ENCODE measurements at places on chromosomes 7 and 10.

GRCh38 chr7:77367976-77368375 lies 48.2 kb downstream of the GSAP start:
- no peak for DNase-seq

GRCh38 chr7:36788825-36789470 lies 64.7 kb upstream of the AOAH start:
- no peak for DNase-seq

DNA sequence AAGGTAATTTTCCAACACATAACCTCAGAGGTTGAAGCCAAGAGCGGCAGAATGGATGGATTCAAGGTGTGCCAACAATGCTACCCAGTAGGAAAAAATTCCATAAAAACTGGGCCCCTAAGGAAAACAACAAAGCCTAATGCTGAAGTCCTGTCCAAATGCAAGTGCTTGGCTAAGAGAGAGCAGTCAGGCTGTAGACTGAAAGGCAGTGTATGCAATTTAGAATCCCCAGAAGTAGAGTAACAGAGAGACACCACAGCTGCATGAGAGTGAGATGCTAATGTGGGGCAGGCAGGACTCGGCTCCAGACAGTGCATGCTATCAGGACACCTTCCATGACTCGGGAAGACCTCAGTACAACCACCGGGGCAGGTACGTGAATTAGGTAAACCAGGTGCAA lies 124.5 kb downstream of the ZFAND4 start:
- no peak for DNase-seq

- DNase-seq: no peak
Measured at GRCh38 chr10:95644901-95645300, 11.6 kb downstream of the ALDH18A1 start.

- no peak for DNase-seq
Measured at GRCh38 chr10:72597897-72598296, 28.0 kb downstream of the MICU1 start.

GRCh38 chr10:124022066-124022465 lies 71.3 kb downstream of the CHST15 start:
- DNase-seq: no peak

GRCh38 chr7:33932221-33932620 lies 26.9 kb downstream of the BMPER start:
- no peak for DNase-seq

DNA sequence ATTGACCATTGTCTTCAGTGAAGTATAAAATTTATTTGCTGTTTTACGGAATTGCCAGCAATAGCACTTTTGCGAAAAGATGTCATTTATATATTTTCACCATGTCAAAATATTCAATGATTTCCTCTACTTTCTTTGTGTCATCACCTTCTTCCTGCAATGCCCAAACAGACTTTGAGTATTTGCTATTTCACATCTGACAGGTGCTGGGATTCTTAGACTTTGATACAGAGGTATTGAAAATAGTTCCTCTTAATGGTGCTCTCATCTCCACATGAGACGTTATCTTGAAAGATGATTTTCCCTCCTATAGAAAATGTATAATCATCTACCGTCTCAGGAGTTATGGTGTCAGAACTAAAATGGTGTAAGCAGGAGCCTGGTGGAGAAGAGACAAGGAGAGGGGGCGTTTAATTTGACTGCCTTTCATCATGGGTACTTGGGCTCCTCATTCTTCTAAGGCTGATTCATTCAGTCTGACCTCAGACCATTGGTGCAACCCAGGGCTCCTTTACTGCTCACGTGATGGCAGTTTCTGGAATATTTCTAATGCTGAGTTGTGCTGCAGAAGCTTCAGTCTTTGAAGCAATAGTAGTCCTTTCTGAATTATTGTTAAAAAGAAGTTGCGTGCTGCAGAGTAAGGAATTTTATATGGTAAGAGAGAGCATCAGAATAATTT lies 404.6 kb downstream of the PHTF2 start:
- no peak for DNase-seq

DNA sequence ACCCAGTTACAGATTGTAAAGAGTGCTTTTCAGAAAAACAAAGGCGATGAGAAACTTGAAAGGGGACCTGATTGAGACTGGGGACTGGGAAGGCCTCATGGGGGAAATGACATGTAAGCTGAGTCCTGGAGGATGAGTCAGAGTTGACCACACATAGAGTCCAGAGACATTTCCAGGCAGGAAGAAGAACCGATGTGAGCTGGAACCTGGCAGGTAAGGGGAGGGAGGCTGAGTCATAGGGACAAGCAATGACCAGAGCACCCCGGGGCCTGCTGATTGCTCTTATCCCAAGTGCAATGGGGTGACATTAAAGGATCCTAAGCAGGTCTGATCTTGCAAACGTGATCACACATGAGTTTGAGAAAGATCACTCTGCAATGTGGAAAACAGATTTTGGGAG lies 11.7 kb downstream of the TLL2 start:
- no peak for DNase-seq

DNA sequence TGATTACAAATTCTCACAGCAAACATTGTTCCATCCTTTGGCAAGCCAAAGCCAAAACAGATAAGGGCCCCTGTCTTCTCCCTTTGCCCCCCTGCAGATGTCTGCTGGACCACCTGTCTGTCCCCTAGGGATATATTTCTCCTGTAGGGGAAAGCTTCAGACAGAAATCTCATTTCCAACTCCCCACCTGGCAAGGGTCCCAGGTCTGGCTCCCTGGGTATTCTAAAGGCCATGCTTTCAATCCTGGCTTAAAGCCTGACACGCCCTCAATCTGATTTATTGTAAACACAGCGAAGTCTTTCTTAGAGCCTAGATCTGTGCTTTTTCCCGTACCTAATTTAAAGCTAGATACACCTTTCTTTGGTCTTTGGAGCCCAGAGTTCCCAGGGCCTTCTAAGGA lies 66.1 kb downstream of the KCNMA1 start:
- no peak for DNase-seq

DNA sequence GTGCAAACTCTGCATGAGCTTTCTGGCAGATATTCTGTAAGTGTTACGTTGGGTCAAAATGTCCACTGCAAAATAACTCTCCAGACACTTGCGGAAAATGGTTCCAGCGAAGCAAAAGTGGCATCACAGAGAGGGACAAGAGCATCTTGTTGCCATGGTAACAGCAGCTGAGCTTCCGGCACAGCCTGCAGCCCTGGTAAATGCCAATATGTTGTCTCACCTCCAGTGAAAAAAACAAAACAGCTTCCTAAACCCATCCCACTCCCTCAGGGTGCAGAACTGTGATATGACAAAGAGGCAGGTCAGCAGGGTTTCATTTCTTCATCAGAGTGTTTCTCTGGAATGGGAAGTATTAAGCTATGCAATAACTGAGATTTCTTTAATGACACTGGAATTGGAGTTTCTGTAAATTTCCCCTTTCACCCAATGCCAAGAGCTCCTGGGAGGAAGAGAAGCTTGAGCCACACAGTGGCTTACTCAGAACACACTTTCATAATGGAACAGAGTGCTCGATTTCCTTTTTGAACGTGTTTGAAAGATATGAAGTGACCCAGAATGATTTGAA lies 65.6 kb downstream of the FOXI2 start:
- no peak for DNase-seq

- DNase-seq: no peak
Measured at GRCh38 chr10:4354382-4354812, 471.6 kb upstream of the AKR1E2 start.

DNA sequence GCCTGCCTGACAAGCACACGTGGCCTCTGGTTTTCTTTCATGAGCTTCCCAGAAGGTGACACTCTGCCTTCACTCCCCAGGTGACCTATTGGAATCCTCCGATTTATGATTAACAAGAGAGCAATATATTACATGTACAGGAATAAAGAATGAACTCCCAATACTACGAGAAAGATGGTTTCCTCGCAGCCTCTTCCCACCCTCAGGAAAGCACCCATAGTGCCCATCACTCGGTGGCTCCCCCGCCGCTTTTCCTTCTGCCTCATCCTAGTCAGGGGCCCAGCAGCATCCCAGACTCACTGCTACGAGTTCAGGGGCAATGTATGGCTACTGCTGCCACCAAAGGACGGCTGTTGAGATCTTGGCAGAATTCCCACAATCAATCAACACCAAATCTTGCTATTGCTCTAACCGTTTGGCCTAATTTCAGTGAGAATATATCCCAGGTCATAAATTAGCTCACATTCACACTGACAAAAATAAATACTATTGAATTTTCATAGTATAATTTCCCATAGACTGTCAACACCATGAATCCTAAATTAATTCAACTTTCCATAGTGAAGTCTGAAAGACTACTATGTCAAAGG lies 196.3 kb downstream of the TNS3 start:
- DNase-seq: no peak

Measured in skin of body (tissue), 3 donors.